ENCODE measurements at places on chromosomes 3 and 15.

DNA sequence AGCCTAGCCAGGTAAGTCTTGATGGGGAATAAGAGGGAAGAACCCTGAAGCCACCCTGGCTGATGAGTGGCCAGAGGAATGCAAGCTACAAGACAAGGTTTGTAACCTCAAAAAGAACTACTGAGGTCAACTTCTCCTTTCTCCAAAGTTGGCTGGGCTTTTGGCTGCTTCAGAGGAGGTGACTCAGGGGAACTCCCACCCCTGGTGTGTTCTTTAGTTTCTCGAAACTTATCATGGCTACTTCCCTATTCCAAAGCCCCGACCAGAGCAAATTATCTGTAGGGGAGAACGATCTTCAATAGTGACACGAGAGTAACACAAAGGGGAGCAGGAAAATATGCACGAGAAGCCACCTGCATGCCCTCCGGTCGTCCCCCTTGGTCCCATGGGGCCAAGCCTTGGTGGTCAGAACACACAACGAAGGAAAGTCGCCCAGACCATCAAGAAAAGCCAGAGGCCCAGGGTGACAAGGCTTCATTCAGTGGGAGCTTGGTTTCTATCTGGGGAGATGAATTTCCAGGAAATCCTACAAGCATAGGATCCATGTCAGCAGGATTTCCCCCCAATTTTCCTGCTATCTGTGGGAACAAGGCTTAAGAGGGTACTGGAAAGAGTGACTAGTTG, 6.5 kb upstream of the BCL2A1 start:
- no peak for DNase-seq

DNA sequence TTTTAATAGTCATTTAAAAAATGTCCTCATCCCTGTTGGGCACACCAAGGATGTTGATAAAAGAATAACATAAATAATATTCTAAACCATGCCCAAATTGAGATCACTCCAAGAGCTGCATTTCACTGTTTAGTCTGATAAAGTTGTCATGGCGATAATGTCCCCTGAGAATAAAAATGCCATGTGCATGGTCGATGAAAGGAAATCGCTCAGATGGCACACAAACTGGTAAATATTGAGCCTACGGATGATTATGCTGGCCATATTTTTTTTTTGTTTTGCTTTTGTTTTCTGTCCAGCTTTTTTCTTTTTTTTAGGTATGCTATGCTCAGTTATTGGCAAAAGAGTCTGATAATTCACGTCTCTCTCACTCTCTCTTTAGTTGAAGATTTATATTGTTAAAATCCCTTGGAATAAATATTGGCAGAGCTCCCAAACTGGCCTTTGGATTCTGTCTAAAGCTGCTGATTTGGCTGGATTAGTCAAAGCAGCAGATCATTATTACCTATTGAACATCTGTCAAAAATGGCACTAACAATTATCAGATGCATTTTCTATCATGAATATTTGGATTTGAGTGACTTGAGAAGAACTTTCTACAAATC, 643.8 kb downstream of the SQOR start:
- no peak for DNase-seq

- no peak for DNase-seq
Observed at GRCh38 chr3:123084192-123084591, 17.4 kb downstream of the PDIA5 start.

GRCh38 chr15:23629234-23629805, 18.3 kb downstream of the MAGEL2 start:
- no peak for DNase-seq

DNA sequence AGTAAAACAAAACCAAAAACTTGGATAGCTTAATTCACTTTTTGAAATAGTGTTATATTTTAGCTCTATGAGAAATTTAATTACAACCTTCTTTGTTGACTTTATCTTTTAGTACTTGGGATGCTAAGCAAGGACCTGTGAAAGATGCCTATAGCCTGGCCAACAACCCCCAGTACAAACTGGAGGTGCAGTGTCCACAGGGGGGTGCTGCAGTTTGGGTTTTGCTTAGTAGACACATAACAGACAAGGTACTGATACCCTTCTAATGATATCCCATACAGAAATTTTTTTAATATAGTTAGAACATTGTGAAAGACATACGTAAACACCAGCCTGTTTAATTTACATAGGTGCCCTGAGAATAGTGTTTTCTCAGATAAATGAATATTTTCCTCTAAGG, 35.3 kb downstream of the CAPN7 start:
- no peak for DNase-seq

DNA sequence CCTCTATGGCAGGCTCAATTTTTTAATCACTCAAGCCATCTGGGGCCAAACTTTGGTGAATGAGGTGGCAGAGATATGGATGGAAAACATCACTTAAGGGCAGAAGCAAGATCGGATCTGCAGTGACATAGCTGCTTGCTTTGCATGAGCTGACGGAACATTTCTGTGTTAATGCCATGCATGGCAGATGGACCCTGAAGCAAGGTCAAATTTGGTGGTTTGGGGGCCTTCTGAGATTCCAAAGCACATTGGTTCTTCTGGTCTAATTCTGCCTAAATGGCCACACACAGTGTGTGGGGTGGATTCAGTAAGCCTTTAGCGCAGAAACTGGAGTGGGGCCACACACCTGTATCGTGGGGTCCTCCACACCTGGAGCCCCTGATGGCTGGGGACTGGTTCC, 38.3 kb upstream of the BCL2L10 start:
- no peak for DNase-seq

- no peak for DNase-seq
Observed at GRCh38 chr3:120765830-120766493, 23.4 kb downstream of the GTF2E1 start.
